Hepatic stellate cell (primary cell): ENCODE measurements at places on chromosomes 2 and 18.

GRCh38 chr2:99854236-99854852 lies 288.0 kb downstream of the AFF3 start:
- DNase-seq = no peak

GRCh38 chr2:49032936-49033335 lies 121.4 kb downstream of the FSHR start:
- no peak for DNase-seq

DNA sequence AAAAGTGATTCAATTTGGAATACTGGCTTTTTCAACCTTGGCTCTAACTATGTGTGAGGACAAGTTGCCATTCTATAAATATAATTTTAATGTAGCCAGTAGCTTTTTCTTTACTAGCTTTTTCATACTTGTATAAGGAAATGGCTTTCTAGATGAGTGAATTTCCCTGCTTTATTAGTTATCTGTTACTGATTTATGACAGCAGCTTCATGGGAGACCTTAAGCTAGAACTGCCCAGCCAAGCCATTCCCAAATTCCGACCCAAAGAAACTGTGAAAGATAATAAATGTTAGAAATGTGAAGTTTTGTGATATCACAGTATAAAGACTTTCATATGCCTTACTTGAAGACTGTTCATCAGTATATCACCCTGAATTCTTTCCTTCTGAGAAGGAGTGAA lies 32.3 kb downstream of the BABAM2 start:
- DNase-seq = no peak

GRCh38 chr2:18299423-18300212 lies 260.8 kb downstream of the RDH14 start:
- DNase-seq = peak; percentile 9

DNA sequence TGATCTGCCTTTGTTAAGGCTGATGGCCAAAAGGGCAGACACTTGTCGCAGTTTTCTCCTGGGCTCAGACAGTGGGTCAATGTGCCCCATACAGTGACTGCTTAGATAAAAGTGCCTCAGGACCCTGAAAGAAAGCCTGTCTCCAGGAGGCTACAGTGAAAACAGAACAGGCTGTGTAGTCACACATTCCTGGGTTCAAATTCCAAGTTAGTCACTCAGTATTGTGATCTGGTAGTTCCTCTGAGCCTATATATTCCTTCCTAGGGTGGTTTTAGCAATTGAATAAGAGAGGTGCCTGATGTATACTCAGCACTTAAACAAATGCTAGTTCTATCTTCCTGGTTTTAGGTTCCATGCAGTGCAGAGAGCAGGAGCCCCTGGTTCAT lies 54.4 kb downstream of the RPL37A start:
- peak; percentile 57 for DNase-seq

GRCh38 chr2:24182507-24182906 lies 7.7 kb downstream of the FAM228A start:
- DNase-seq = no peak

- DNase-seq = no peak
Measured at GRCh38 chr2:70095720-70096670, 8.7 kb downstream of the PCBP1 start.

DNA sequence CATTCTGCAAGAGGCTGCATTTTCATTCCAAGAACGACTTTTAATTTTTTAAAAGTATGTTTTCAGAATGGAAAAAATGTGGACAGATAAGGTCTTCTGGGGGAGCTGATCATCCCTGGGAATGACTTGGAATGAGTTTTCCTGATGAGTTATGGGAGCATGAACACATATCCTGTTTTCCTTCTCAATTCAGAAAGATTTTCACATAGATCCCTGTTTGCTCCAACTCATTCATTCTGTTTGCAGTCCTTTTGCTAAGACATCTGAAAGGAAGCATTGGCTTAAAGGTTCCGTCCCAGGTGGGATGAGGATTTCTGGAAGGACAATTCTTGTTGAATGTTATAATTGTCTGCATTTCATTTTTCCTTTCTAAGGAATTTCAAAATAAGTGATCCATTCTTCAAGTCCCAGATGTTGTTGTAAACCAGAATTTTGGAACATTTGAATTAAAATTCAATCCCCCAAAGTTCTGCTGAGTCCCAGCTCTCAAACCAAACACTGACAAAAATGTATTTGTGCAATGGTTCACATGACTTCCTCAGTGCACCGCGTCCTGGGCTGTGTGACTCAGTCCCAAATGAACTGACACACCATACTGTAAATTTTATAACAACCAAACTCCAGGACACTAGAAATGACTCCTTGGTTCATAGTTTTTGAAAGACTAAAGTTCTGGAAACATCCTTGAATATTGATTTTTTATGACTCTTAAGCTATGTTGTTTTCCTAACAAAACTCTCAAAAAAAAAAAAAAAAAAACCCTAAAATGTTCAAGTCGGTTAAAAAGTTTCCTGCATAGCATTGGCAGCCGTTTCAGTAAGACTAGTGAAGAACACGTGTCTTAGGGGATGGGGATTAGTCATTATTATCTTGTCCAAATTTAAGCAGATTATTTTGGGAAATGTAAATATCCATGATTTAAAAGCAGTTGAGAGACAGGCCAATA lies 281.8 kb upstream of the TCF4 start:
- DNase-seq = peak; percentile 17
